ENCODE measurements at places on chromosomes 1 and 21.

GRCh38 chr1:171654201-171654941 lies 1.9 kb upstream of the MYOC start:
- DNase-seq = no peak

DNA sequence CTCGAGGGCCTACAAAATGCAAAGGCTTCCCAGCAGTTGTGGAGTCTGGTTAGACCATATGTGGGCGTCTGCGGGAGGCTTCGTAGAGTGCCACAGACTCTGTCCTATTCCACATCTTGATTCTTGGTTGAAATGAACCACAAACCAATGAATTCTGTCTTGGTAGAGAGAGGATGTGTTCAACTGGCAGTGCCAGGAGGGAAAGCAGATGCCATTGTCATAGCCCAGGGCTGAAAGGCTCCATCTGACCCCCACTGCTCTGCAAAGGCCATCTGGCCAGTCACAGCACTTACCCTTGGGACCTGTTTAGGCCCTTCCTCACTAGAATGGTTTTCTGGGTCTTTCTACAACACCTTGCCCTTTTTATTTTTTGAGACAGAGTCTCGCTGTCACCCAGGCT lies 22.1 kb downstream of the ACOT11 start:
- DNase-seq = no peak

DNA sequence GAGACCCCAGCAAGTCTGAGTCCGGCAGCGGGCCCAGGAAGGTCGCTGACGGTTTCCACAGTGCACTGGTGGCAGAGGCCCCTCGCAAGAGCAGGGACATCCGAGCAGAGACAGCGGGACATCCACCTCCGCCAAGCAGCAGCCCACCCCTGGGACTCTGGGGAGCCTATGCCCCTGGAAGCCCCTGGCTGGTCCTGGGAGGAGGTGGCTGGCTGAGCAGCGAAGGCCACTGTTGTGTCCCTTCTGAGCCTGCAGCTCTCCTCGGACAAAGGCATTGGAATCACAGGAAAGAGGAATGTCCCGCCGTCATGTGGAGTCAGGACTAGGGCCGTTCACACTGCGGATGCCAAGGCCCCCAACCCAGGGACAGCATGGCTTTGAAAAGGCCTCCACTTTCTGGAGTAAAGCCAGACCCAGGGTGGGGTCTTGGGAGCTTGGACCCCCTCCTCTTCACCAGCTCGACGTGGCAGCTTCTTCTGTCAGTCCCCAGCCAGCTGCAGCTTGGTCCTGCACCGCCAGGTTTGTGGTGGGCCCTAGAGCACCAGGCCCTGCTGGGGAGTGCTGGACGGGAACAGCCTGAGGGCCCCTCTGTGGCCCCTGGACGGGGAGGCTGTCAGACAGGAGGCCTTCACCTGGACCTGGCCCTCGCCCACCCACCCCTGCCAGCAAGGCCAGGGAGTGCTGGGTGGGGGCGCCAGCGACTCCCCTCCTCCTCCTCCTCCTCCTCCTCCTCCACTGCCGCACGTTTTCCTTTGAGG lies 1.4 kb downstream of the MEGF6 start:
- no peak for DNase-seq

GRCh38 chr1:62260688-62261087 lies 58.5 kb downstream of the KANK4 start:
- no peak for DNase-seq
